ENCODE measurements at places on chromosomes 11 and 22.
A peak's percentile ranks its signal among the peaks of the same experiment; 100 is the strongest.

- no peak for DNase-seq
Measured at GRCh38 chr11:114260483-114260882, 35.7 kb upstream of the NNMT start.

DNA sequence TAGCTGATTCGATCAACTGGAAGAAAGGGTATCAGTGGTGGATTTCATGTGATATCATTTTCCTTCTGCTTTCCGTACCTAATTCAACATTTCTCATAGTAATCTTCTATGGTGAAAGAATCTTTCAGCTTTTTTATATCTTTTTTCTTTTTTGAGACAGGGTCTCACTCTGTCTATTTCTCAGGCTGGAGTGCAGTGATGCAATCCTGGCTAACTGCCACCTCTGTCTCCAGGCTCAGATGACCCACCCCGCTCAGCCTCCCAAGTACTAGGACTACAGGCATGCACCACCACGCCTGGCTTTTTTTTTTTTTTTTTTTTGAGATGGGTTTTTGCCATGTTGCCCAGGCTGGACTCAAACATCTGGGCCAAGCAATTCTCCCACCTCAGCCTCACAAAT, 18.6 kb upstream of the CHORDC1 start:
- DNase-seq = no peak

- DNase-seq = peak; percentile 98
Measured at GRCh38 chr11:62556108-62556874, 9.7 kb upstream of the AHNAK start.

DNA sequence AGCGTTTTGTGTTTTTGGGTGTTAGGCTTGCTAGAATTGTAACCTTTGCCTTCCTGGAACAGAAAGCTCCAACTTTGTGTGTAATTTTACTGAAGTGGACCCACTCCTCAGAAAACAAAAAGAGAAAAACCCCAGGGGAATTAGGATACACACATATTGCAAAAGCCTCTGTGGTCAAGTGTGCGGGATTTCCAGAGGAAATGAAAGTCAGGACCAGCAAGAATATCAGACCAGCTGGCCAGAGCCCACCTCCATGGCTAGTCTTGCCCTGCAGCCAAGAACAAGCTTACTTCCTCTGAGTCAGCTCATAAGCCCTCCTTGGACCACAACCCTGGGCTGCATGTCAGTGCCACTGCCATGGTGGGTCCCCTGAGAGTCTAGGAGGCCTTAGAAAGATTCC, 37.0 kb upstream of the FTH1 start:
- peak; percentile 58 for DNase-seq

- peak; percentile 86 for DNase-seq
Measured at GRCh38 chr22:32796865-32797573, 4.5 kb upstream of the TIMP3 start.

- no peak for DNase-seq
Measured at GRCh38 chr11:43574411-43574810, 106.1 kb upstream of the HSD17B12 start.

GRCh38 chr11:10287140-10287539, 6.9 kb downstream of the SBF2 start:
- peak; percentile 36 for DNase-seq

GRCh38 chr11:12897390-12897789, 111.7 kb upstream of the RASSF10 start:
- no peak for DNase-seq

DNA sequence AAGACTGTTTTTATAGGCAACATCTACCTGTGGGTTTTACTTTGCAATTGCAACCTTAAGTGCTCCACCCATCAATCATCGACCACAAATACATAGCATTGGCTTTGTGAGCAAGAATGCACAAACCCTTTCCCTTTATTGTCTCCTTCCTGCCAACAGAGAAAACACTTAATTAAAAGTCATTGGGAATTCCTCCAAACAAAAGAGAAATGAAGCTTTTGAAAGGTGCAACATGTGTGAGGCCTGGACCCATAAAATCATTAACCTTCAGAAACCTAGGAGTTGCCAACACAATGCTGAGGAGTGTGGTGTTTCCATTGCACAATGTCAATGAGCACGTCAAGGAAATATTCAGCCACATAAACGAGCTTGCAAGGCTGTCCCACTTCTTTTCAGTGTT, 223.2 kb downstream of the BLID start:
- peak; percentile 32 for DNase-seq

GRCh38 chr22:49328630-49329405, 498.9 kb downstream of the BRD1 start:
- no peak for DNase-seq

GRCh38 chr11:110631551-110631950, 80.7 kb downstream of the ARHGAP20 start:
- DNase-seq = no peak

- no peak for DNase-seq
Measured at GRCh38 chr11:121113611-121114010, 12.6 kb downstream of the TECTA start.

DNA sequence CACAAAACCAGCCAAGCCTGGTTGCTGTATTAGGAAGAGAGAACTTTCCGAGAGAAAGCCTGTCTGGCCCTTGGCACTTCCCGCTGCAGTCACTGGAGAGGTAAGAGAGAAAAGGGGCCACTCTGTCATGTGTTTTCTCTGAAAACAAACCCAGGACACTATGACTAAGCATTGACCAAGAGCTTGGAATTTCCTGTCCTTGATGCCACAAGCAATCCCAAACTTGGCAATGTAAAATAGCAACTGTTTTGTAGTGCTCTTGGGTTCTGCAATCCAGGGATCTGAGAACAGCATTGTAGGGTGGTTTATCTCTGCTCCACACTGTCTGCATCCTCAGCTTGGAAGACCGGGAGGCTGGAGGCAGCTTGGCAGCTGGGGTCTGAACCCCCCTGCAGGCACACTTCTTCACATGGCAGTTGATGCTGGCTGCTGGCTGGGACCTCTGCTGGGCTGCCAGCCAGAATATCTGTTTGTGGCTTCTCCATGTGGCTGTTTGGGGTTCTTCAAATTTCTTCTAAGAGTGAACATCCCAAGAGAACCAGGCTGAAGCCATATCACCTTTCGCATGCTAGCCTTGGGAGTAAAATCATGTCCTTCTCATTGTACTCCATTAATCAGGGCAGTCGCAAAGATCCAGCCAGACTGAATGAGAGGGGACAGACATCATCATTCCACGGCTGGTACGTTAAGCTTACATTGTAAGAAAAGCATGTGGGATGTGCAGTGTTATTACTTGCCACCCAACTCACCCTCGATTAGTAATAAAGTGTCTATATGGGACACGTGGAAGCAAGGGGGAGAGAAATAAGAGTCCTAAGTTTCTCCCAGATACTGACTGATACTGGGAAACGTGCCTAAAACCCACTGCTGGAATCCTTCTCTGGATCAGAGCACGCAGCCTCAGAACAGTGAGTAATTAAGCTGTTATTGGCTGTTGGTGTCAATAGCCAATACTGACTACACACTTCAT, 537.4 kb upstream of the B3GAT1 start:
- peak; percentile 22 for DNase-seq

GRCh38 chr22:37497062-37497599, 10.9 kb upstream of the MFNG start:
- DNase-seq = peak; percentile 98

DNA sequence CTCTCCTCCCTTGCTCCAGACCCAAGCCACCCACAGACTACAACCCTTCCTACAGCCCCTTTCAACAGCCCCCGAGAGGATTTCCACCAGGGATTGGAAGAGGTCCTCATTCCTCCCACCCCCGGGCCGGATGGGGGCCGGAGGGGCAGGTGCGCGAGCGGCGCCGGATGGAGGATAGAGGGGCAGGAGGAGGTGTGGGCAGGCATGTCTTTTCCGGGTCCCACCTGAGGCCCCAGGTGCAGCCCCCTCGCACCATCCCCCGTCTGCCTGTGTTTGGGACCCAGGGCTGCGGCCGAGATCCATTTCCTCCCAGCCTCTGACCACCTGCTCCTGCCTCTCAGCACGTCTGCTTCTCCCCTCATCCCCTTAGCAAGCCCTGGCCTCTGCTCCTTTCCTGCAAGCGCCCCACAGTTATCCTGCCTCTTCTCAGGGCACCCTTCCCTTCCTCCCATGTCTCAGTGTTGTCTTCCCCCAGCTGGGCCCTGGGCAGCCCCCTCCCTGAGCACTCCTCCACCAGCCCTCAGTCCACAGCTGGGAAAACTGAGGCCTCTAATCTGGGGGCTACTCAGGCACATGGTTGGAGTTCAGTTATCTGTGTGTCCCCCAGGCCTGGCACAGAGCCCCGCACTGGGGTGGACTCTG, 19.3 kb upstream of the CBX7 start:
- DNase-seq = no peak

- DNase-seq = peak; percentile 99
Measured at GRCh38 chr11:40328890-40329614, 1130.4 kb downstream of the LRRC4C start.

DNA sequence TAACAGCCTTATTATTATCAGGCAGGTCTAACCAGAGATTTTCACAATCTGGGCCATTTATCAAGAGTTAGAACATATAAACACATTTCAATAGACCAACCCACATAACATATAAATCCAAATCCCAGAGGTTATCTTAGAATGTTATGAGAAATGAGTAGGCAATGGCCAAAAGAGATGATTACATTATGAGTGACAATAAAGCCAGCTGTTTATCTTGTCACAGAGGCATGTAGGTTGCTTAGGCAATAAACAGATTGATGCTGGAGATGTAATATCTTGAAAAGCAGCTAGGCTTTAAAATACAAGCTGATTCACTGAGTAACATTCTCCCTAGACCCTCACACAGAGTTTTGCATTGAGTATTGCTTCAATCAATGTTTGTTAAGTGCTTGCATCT, 148.5 kb upstream of the SESN3 start:
- no peak for DNase-seq

GRCh38 chr22:27192135-27192829, 534.9 kb downstream of the MIAT start:
- DNase-seq = no peak

GRCh38 chr22:31734512-31734911, 15.4 kb downstream of the PRR14L start:
- DNase-seq = peak; percentile 93

- DNase-seq = no peak
Measured at GRCh38 chr11:36426226-36426848, 83.7 kb downstream of the TRAF6 start.

DNA sequence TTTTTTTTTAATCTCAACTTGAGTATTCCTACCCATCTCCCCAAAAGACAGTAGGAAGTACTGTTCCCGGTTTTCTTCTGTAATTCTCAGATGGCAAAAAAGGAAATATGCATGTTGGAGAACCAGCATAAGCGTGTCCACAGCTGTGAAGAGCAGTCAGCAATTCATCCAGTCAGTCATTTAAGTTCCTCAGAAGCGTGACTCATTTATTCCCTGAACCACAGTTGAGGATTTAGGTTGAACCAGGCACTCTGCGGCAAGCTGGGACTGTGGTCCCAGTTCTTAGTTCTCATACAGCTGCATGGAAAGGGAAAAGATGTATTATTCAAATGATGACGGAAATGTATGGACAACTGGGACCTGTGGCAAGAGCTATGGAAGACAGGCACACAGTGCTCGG, 61.0 kb upstream of the MYO18B start:
- DNase-seq = peak; percentile 2

DNA sequence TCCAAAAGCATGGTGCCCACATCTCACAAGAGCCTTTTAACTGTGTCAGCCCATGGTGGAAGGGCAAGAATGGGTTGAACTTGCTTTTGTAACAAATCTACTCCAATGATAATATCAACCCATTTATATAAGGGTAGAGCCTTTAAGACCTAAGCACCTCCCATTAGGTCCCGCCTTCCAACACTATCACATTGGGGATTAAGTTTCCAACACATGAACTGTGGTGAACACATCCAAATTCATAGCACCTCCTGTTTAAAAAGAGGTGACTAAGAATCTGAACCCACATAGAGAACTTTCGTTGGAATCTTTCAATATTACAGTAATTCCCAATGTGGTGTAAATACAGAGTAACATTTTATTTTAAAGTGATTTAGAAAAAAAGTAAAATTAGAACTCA, 9.2 kb upstream of the CNTF start:
- DNase-seq = no peak

DNA sequence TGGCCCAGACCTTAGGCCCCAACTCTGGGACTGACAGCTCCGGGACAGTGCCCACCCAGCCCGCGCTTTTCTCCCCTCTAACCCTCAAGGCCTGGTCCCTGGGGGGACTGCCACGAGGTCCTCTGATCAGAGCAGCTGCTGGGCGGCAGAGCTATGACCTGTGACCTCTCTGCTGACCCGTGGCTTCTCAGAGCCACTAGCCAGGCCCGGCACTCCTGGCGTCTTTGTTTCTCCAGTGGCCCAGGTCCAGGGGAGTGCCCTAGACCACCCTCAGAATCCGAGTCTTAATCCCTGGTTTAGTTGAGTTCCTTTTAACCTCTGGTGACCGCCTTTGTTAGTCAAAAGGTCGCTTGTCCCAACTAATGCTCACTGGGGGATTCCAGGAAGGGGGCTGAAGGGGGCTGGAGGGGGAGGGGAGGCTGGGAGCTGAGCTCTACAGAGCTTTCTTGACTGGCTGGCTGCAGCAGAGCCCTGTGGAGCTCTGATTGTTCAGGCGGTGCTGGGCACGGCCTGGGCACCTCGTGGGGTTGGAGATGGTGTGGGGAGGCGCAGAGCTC, 1.2 kb downstream of the FBLN1 start:
- DNase-seq = no peak

- no peak for DNase-seq
Measured at GRCh38 chr11:77188633-77189491, 60.8 kb downstream of the MYO7A start.

DNA sequence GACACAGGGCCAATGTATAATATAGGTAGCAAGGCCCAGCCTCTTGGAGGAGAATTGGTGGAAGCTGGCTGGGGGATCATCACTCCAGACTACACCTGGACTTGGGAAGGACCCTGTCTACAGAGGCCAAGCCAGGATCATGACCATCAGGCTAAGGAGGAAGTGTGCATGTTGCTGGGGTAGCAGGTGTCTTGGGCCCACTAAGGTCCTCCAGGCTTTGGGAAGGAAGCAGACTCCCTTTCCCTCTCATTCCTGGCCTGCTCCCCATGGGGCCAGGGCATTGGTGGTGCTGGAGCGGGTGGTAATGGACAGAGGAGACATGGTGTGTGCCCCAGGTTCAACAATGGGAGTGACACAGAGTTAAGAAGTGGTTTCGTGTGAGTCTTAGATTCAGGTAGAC, 16.0 kb upstream of the TUB start:
- DNase-seq = no peak

DNA sequence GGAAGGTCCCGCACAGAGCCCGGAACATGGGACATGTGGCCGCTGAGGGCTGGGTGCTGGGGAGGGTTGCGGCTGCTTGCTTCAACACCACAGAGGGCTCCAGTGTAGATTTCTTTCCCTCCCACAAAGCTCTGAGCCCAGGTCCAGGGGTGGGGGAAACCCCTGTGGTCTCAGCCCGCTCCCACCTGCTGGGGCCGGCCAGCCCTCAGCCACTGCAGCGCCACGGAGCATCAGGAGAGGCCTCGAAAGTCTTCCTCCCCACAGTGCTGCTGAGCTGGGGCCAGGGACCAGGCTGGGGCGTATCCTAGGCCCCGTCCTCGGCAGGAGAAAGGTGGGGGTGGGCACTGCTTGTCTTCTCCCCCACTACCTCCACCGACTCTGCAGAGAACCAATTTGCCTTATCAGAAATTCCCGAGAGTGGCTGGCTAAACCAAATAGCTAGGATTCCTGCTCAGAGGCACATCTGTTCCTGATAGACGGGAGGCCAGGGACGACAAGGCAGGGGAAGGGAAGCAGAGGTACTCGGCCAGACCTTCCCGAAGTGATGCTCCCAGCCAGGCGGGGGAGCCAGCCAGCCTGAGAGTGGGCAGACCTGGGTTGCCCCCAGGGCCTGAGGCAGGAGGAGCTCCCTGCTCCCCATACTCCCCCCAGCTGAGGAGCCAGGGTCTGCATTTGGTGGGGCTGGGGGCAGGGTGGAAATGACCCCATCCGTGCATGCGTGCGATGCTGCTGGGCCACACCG, 18.7 kb downstream of the IGF2 start:
- no peak for DNase-seq

All from ELR (cell line).